ENCODE measurements at places on chromosomes 3 and 15.

- DNase-seq: no peak
Measured at GRCh38 chr15:89642106-89642505, 13.2 kb downstream of the KIF7 start.

GRCh38 chr3:99128235-99128634 is 226.7 kb upstream of the DCBLD2 start:
- no peak for DNase-seq

GRCh38 chr3:42194943-42195510 is 71.0 kb downstream of the CCK start:
- no peak for DNase-seq

GRCh38 chr3:162978136-162978535 is 1481.5 kb downstream of the OTOL1 start:
- no peak for DNase-seq

DNA sequence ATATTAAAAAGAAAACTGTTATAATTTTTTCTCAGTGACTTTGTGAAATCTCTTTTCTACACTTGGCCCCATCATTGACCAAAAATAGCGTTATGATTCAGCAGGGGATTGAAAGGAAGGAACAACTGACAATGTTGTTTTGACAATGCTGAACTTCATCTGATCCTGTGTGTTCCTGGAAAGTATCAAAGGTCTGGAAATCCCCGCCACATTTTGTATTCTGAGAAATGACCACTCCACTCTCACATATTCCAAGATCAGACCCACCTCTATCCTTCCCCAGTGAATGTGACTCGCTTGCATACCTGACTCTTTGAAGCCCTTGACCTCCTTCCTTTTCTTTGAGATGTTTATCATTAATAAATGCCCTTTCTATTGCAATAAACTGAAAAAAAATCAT is 9.7 kb upstream of the RIOX2 start:
- DNase-seq: no peak

DNA sequence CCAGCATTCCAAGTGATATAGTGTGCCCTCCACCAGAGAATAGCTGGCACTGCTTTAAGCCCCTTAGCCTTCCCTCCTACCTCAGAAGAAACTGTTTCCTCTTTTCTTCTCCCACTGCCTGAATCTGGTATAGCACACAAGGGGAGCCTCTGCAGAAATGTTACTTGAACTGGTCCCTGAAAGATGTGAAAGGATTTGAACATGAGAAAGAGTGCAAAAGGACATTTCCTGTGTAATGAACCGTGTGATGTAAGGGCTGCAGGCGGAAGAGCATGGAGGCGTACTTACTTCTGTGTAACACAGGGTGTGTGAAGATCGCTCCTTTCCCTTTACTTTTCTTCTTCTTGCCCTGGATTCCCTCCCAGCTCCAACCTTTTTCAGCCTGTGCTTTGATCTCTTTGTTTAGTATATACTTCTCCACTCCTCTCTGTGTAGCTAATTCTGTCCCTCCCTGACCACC is 8.4 kb downstream of the TMOD3 start:
- DNase-seq: no peak

DNA sequence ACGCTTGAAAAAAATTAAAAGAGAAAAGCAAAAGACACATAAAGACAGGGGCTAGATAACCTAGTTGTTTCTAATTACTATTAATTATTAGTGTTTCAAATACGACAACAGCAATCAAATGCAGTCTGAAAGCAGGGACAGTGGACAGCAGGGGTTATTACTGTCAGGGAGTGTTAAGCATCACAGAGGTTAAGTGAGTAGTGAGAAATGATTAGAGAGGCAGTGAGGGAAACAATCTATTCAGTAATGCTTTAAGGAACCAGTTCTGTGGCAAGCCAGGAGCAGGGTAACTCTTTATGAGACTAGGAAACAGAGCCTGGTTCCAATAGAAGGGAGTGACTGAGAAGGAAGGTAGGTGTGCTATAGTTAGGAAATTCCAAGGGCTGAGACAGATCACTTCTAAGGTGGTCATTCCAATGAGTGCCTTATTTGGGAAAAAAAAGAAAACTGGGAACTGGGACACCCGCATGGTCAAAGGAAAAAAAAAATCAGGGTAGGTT is 15.0 kb downstream of the RYK start:
- no peak for DNase-seq

DNA sequence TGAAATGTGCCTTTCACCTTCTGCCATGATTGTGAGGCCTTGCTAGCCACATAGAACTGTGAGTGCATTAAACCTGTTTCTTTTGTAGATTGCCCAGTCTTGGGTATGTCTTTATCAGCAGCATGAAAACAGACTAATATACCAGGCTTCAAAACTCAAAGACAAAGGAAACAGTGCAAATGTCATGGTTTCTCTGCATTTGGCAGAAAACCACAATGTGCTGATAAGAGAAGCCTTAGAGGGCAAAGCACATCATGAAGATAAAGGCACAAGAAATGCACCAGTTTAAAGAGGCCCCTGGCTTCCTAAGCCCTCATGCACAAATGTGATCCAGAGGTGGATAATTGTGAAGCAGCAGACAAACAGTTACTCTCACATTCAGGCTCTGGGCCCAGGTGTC is 259.2 kb downstream of the CPNE4 start:
- DNase-seq: no peak

- no peak for DNase-seq
Measured at GRCh38 chr15:88747111-88747510, 56.1 kb upstream of the ACAN start.

GRCh38 chr15:68209735-68210408 is 4.7 kb upstream of the CALML4 start:
- no peak for DNase-seq

DNA sequence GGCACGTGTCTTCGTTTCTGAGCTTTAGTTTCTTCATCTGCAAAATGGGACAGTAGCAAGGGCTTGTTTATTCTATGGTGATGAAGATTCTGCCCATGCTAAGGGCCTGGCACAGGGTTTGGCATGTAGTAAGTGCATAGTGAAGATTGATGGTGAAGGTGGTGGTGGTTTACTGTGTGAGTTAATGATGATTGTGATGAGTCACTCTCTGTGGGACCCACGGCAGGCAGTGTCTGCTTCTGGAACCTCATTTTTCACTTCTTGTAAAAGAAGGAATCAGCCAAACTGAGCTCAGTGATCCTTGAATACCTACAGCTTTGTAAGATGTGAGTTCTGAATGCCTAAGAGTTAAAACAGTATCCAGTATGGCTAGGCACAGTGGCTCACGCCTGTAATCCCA is 86.2 kb upstream of the LRTM1 start:
- no peak for DNase-seq

GRCh38 chr3:102741105-102741504 is 306.3 kb downstream of the ZPLD1 start:
- DNase-seq: no peak

GRCh38 chr3:85387913-85388505 is 429.2 kb downstream of the CADM2 start:
- no peak for DNase-seq

GRCh38 chr3:128814060-128814459 is 65.4 kb upstream of the ACAD9 start:
- DNase-seq: no peak

DNA sequence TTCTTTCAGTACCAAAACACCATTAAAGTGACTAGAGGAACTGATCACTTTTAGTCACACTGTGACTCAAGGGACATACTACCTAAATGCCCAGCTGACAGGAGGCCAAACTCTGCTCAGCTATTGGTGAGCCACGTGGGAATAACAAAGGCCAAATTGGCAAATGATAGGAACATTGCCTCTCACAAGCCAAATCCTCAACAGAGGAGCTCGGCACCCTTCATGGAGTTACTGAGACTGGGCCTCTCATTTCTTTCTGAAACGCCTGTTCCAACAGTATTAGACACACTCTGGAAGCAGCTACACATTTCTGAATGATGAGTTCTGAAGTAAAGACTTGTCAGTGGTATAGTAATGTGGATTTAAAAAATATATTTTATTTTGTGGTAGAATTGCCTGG is 166.0 kb upstream of the COL8A1 start:
- no peak for DNase-seq

DNA sequence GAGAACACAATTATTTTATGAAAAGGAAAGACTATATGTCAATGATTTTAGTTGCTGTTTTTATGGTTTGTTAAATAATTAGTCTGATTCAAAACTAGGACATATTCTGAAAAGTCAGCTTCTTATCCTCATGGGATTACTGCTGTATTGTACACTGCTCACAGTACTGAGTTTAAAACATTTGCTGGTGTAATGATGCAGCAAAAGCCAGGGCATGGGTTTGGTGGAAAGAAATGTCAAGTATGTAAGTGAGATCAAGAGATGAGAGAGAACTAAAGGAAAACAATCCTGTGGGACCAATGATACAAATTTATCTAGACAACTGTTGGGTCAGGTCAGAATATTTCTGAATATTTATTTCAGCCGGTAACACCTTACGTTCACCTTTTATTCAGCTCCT is 210.1 kb upstream of the ARHGEF26 start:
- no peak for DNase-seq

DNA sequence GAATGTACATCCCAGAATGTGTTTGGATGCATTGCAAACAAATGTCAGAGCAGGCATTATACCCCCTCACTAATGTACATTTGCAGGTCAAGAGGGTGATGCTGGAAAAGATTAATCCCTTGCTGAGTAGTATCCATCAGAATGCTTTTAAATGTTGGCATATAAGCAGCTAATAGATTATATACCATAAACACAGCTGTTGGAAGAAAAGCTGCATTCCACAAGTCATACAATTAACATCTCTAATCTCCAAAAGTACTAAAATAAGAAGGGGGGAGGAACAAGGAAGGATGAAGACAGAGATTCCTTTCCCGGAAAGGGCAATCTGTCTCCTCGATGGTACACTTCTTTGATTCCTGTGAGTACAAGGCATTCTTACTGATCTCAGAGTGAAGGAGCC is 445.7 kb upstream of the CDIN1 start:
- DNase-seq: no peak

DNA sequence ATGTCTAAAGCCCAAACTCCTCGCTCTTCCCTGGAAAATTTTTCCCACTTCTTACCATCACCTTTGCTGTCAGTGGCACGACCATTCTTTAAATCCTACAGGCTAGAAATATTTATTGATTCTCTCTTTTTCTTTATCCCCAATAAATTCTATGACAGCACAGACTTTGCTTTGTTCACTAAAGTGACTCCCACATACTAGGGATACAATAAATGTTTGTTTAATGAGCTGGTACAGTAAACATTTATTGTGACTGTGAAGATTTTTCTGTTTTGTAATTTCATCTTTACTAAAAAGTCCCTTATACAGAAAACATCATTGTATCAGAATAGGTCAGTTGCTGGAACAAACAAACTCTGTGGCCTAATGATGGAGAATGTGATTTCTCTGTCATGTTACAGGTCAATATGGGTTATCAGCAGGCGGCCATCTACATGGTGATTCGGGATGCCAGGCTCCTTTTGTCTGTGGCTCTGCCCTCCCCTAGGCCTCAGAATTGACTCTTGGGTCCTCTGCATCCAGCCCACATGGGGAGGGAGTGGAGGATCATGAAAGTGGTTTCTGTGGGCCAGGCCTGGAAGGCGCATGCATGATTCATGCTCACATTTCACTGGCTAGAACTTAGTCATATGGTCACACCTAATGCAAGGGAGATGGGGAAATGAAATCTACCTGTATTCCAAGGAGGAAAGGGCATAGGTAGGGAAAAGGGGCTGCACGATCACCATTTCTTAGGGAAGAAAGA is 22.7 kb upstream of the KNG1 start:
- DNase-seq: no peak

GRCh38 chr15:23797747-23798446 is 110.8 kb upstream of the NDN start:
- DNase-seq: no peak

DNA sequence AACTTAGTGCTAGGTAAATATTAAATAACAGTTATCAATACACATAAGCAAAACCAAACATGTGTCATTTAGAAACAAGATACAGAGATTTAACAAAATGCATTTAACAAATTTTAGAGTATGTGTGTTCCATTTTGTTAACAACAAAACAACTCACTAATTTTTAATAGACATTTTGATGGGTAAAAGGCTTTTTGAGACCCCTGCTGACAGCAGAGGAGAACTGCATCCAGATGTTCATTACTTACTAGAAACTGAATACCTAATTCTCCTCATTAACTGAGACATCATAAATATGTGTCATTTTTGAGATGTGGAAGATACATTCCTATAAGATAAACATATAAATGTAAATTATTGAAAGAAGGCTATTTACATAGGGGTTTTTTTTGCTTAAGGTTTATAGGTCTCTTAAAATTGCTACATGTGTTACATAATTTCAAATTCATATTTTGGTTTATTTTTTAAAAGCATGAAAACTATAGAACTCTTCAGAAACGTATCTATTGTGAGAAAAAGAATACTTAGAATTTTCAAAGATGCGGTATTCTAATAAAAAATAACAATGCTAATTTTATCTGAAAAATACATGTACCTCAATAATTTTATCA is 1009.8 kb downstream of the TUSC7 start:
- DNase-seq: no peak
